ENCODE measurements at places on chromosomes 16 and 17. TPM values are rescaled to one million over a fixed set of nuclear protein-coding genes. Genes with fewer than 3 reads are reported as not detected.

Gene PLA2G10
- not detected for total RNA-seq

Gene CHP2
- not detected for total RNA-seq

Gene TOM1L1
- total RNA-seq = 24.2 TPM

Gene CD300LF
- total RNA-seq = not detected

Gene LGALS3BP
- 325 TPM for total RNA-seq

Gene DCTPP1
- total RNA-seq = 18.6 TPM

Gene MYCBPAP
- total RNA-seq = 0.64 TPM

Gene TRAPPC1
- total RNA-seq = 42.7 TPM

Gene MRPL58
- total RNA-seq = 23.7 TPM

Measured in fibroblast of villous mesenchyme (primary cell).